ENCODE measurements at places on chromosomes 5 and 9.

DNA sequence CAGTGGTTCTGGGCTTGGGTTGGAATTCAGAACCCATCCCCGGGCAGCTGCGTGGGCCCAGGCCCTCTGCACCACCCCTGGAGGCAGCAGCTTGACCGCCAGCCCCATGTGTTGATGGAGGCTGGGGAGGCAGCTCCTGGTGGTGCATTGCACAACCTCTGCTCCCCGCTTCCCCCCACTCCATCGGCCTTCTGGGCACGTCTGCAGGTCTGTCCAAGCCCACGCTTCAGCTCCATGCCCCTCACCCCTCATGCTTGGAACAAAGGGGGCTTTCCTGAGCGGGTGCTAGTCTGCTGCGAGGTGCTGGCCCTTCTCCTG lies 1.4 kb downstream of the NCS1 start:
- no peak for DNase-seq

DNA sequence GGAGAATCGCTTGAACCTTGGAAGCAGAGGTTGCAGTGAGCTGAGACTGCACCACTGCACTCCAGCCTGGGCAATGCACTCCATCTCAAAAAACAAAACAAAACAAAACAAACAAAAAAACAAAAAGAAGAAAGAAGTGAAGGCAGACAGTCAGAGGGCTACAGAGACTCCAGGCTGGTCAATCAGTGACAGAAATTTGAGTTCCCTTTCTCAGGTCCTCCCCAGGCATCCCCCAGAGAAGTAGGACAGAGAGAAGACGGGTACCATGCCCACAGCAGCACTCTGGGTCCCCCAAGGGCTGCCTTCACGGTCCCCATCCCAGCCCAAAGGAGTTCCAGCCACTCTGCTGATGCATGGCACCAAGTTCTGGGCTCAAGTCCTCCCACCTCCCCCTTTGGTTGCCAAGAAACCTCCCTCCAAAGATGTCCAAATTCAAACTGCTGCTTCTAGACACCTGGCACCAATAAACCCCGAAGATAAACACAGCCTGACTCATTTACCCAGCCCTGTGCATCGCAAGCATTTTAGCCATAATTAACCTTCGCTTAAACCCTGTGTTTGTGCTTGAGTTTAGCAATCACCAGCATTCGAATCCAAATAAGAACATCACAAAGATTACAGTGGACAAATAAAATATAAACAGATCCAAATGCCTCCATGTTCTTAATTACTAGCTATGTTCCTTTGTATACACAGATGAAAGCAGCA lies 24.0 kb downstream of the SEMA4D start:
- DNase-seq, result no peak

DNA sequence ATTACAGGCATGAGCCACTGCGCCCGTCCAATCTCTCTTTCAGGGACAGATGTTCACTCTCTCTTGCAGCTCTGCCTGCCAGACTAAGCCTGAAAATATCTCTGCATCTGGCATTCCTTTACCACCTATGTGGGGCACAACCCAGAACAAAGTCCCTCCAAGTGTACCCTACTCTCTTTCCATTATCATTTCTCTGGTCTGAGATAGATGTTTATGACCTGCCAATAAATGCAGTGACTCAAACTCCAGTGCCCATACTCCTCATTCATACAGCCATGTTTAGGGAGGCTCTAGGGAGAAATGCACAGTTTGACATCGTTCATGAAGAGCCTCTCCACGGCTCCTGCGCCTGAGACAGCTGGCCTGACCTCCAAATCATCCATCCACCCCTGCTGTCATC lies at the start of gene BTNL3:
TSS of gene BTNL3 (plus strand) at position 255 of the 400 bp plus-strand sequence. CDS start 183 bp downstream, outside the sequence.
- DNase-seq, result no peak

GRCh38 chr9:137057545-137057944 lies 3.7 kb upstream of the ENTPD2 start:
- no peak for DNase-seq

GRCh38 chr5:58446024-58446423 lies 13.9 kb downstream of the PLK2 start:
- DNase-seq, result no peak

GRCh38 chr5:16666883-16667398 lies 50.1 kb upstream of the RETREG1 start:
- DNase-seq, result no peak

GRCh38 chr9:109817846-109818472 lies 38.0 kb downstream of the PALM2AKAP2 start:
- no peak for DNase-seq

Data from activated gamma-delta T cell (primary cell).